Frontal cortex (tissue), 4 donors: ENCODE measurements at places on chromosomes 7 and 10. TPM values are rescaled to one million over a fixed set of nuclear protein-coding genes. Genes with fewer than 3 reads are reported as not detected.

The DNAJC9 gene
- total RNA-seq: 79.1 TPM

- DNase-seq: no peak
Measured at GRCh38 chr10:58477122-58477521, 35.5 kb upstream of the BICC1 start.

- DNase-seq: no peak
Measured at GRCh38 chr10:112774798-112775197, 175.2 kb upstream of the TCF7L2 start.

- no peak for DNase-seq
Measured at GRCh38 chr10:6200734-6201515, 1.8 kb upstream of the PFKFB3 start.

DNA sequence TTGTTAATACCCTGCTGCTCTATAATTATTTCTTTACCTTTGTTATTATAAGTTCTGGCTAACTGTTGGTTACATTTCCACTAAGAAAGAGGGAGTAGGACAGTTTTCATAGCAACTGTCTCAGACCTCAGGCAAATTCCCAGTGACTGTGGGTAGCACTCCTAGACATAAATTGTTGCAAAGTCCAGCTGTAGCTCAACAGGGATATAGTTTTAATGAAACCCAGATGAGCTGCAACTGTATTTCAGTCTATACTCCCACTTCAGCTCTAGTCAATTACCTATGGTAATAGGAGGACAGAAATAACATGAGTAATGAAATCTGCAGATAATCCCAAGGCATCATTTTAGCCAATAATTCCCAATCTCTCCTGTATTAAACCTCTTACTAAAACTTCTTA, 103.0 kb upstream of the SEMA3A start:
- DNase-seq: no peak

The NPY4R gene
- total RNA-seq: not detected

The STEAP1B gene
- 2.4 TPM for total RNA-seq

GRCh38 chr10:101814466-101815071, 3.7 kb downstream of the OGA start:
- no peak for DNase-seq

- DNase-seq: no peak
Measured at GRCh38 chr10:106935978-106936451, 228.5 kb downstream of the SORCS1 start.

The TMEM209 gene
- 12.6 TPM for total RNA-seq

GRCh38 chr7:34342387-34342786, 315.6 kb upstream of the NPSR1 start:
- DNase-seq: no peak

- DNase-seq: no peak
Measured at GRCh38 chr7:30178748-30179436, 44.1 kb downstream of the MTURN start.

The HNRNPH3 gene
- total RNA-seq: 40.4 TPM

The CHST15 gene
- total RNA-seq: 48.9 TPM
